Ammon's horn (tissue), 1 donor: ENCODE measurements at places on chromosomes 11 and 22.
A peak's percentile ranks its signal among the peaks of the same experiment; 100 is the strongest.

DNA sequence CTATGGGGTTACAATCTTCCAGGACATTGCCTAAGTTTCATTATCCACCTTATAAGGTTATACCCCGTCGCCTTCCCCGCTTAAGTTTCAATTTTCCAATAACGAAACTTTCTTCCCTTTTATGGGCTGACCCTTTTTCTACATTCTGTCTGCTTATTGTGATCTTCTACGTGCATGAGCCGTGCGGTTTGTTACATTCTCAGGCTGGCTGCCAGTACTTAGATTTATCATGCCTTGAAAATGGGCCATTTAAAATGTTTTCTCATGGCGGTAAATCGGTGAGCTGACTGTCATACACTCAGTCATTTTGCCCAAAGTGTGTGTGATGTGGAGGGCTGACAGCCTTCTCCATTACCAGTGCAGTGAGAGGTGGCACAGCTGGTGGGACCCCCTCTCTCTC lies 23.3 kb downstream of the DGCR6L start:
- no peak for DNase-seq

- peak; percentile 76 for DNase-seq
Observed at GRCh38 chr11:10581481-10582019, 13.1 kb upstream of the LYVE1 start.

DNA sequence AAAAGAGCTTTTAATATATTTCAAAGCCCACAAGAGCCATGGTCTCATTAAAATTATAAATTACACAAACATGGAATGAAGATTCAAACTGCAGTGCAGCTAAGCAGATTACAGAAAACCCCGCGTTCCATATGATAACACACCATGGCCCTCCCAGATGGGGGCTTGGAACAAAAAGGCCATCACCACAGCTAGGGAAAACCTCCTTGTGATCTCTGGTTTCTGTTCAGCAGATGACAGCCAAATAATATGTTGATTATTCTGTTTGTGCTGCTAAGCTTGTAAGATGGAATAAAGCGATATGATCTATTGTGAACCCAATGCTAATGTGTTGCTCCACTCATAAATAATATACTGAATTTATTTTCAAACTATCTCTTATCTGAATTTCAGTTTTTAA lies 28.5 kb downstream of the IMMP1L start:
- no peak for DNase-seq

GRCh38 chr11:74754507-74755252 lies 6.0 kb downstream of the RNF169 start:
- DNase-seq = no peak

DNA sequence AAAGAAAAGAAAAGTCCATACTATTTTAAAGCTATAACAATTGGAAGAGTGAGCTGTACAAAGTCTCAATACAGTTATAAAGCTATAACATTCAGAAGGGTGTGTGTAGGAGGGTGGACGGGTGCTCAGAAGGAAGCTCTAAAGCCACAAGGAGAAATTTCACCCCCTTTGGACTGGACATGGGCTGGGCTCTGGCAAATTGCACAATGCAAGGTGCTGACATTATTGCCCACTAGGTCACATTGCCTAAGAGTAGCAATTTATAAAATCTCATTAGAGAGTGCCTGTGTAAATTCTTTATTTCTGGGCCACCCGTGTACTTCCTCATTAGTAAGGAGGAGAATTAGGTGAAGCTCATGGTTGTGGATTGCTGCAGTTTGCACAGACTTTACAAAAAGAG lies 5.7 kb upstream of the APOBEC3A start:
- DNase-seq = no peak

DNA sequence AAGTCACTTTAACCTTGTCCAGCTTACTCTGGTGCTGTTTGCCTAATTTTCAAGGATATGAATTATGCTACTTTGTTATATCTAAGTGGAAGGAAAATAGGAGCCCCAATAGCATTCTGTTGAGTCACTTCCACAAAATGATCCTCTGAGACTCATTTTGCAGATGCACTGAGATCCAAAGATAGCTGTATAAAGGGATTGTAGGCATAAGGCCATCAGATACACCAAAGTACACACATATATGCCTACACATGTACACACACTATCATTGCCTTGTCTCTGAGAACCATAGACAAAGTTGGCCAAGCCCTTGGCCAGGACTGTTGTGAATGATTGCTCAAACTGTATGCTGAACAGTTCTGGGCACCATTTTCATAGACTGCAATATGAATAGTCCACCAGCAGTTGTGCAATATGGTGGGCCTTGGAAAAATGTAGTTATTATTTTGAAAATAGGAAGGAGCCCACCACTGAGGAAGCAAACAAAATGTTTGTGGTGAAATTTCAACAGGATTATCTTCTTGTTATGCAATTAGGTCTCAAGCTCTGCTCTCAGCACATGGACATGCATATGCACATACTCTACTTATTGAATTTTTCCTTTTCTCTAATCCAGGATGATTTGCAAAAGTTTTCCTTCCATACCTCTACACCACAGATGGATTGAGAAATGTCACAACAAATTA lies 186.0 kb upstream of the CTSC start:
- DNase-seq = no peak

GRCh38 chr11:83119216-83119615 lies 37.7 kb upstream of the PCF11 start:
- no peak for DNase-seq

- DNase-seq = no peak
Observed at GRCh38 chr22:46969491-46969890, 207.0 kb downstream of the TBC1D22A start.

GRCh38 chr22:46373159-46373558 lies 37.6 kb downstream of the TRMU start:
- DNase-seq = no peak

DNA sequence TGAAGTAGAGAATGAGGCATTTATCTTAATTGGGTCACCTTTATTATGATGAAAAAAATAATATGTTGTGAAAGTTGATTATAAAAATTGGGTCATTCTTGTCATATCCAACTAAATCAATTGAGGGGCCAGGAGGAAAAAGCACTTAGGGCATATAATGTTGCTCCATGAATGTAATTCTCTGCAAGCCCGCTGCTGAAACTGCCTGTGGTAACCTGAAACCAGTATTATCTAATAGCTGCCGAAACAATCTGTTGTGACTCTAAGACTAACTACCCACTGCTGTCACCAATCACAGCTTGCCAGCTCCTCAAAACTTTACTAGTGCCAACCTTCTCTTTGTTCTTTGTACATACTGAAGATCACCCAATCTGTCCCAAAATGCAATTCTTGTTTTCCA lies 115.8 kb downstream of the ATG16L2 start:
- DNase-seq = no peak

GRCh38 chr11:65373839-65374580 lies 8.4 kb downstream of the SLC25A45 start:
- no peak for DNase-seq

GRCh38 chr11:123518496-123519054 lies 88.5 kb downstream of the GRAMD1B start:
- DNase-seq = no peak

- no peak for DNase-seq
Observed at GRCh38 chr11:26622181-26622580, 50.1 kb upstream of the MUC15 start.

DNA sequence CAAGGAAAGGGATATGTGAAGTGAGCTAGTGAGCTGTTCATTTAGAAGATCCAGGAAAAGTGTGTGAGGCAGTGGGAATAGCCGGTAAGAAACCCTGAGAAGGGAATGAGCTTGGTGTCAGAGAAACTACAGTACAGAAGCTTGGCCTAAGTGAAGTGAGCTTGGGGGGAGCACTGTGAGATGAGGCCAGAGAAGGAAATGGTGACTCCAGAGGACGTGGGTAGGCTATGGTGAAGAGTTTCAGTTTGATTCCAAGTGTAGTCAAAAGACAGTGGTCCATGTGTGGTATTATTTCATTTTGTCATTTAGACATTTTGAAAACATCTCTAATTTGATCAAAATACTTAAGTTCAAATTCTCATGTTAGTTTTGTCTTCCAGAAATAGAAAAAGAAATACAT lies 77.2 kb downstream of the GRK3 start:
- no peak for DNase-seq

DNA sequence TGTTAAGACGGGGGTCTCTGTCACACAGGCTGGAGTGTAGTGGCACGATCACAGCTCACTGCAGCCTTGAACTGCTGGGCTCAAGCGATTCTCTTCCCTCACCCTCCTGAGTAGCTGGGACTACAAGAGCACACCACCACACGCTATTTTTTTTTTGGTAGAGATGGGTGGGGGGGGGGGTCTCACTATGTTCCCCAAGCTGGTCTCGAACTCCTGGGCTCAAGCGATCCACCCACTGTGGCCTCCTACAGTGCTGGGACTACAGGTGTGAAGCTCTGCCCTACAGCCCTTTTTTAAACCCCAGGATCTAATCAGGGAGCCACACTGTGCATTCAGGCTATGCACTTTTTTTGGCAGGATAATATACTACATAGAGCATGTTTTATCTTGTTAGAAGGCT lies 1.4 kb upstream of the DHCR7 start:
- DNase-seq = no peak

DNA sequence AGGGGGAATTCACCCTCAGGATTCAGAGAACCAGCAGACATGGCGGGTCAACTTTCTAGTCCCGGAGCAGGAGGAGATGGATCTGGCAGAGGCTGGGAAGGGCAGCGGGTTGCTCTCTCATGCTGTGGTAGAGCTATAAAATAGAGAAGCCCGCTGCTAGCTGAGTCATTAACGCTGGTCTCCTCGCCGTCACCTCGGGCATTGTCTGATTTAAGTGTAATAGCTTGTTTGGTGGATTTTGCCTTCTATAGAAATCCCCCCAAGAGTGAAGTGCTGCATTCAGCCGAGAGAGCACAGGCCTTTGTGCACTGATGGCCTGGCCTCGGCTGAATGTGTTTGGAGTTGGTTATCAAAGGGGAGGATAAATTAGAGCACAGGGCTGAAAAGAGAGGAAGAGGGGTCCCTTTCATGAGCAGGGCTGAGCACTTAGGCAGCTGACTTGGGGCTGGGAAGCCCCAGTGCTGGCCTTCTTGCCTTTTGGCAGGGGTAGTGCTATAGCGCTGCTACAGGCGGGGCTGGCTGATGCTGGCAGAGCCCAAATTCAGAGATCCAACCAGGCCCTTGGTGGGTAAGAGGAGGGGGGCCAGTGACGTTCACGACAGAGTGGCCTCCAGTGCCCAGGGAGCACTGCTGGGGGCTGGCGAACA lies 161.1 kb upstream of the CADM1 start:
- DNase-seq = peak; percentile 18

GRCh38 chr11:57619331-57619730 lies 21.8 kb downstream of the SERPING1 start:
- DNase-seq = no peak

- no peak for DNase-seq
Observed at GRCh38 chr11:104061853-104062521, 25.5 kb downstream of the DDI1 start.

DNA sequence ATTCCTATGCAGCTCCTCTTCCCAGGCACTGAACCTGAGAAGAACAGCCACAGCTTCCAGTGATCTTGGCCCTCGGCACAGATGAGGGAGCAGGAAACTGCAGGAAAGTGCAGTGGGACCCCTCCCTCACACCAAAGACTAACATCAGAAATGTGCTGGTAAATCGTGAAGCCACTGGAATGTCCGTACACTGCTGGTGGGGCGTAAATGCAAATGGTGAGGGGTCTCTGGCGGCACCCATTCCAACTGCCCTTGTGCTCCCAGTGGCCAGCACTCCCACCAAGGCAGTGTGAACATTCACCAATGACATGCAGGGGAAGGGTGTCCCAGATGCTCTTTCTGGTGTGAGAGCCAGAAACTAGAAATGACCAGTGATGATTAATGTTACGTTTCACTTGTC lies 574.0 kb downstream of the BRD1 start:
- no peak for DNase-seq

- no peak for DNase-seq
Observed at GRCh38 chr11:10375280-10375971, 70.6 kb downstream of the ADM start.

DNA sequence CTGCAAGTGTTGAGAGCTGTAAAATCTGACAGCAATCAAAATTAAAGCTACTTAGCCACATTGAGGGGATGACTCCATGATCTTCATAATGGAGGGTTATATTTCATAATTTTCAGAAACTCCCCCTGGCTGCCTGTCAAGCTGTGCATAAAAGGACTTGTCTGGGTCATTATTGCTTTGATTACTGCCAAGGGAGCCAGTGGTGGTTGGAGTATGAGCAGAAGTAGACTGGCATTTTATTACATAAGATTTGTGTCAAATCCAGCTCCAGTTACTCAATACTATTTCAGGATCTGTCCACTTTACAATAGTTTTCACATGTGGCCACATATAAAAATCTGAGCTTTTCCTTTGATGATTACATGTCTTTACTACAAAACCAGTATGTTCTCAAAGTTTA lies 108.9 kb upstream of the SLC5A12 start:
- DNase-seq = no peak

DNA sequence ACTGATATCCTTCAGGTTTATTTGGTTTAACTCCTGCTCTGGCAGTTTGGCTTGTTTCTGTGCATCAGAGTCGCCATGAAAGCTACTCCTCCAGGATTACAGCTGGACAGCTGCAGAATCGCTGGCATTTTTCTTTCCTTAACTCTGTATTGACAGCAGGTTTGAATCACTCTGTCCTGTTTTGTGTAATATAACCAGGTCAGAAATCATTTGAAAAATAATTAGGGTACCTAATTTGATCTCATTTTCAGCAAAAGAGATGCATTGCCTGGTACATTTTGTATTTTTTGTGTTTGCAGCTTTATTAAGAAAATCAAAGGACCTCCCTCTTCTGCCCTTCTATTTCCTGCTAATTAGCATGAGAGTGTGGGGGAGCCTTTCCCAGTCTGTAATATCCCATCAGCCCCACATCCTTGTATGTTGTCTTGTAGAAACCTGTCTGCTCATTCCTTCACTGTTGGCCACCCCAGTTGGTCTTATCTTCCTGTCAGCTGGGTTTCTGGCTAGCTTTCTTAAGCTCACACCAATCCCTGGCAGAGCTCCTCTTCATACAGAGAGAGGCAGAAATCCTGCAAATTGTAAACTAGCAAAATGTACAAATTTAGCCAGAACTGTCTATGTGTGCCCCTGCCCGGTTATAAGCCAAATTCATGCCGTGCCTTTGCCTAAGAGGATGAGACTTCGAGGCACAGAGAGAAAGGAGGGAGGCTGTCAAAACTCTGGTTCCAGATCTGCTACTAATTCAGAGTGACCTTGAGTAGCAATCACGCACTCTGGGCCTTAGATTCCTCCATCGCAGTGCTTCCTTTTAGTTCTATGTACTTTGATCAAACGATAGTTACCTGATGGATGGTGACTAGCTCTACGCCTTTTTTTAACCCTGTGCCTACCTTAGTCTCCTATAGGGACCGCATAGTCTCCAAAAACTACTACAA lies 200.6 kb downstream of the NAV2 start:
- DNase-seq = no peak

- no peak for DNase-seq
Observed at GRCh38 chr11:31844351-31844750, 33.2 kb upstream of the PAX6 start.

DNA sequence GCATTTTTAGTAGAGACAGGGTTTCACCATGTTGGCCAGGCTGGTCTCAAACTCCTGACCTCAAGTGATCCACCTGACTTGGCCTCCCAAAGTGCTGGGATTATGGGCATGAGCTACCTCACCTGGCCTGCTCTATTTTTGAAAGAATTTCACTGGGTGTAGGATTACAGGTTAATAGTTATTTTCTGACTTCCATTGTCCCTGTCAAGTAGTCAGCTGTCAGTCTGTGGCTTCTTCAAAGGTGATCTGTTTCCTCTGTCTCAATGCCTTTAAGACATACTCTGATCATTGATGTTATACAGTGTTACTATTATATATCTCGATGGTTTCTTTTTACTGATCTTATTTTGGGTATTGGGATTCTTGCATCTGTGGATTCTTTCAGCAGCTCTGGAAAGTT lies 10.1 kb upstream of the EXT2 start:
- DNase-seq = no peak
